ENCODE measurements at places on chromosomes 16 and 17.

DNA sequence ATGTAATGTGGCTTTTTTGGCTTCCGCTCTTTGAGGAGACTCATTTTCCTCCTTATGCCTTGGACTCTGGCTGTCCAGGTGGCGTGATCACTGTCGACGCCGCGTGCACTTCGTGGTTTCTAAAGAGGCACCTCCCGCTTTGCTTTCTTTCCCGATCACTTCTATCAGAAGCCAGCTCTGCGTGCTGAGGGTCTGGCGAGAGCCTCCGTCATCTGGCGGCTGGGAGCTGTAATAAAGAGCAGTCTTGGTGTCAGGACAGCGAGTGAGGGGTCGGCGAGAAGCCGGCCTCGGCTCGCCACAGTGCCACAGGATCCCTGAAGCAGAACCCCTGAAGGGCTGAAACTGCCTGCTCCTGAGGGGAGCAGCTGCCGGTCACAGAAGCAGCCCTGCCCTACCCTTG, 7.4 kb downstream of the ZNF750 start:
- DNase-seq = no peak

DNA sequence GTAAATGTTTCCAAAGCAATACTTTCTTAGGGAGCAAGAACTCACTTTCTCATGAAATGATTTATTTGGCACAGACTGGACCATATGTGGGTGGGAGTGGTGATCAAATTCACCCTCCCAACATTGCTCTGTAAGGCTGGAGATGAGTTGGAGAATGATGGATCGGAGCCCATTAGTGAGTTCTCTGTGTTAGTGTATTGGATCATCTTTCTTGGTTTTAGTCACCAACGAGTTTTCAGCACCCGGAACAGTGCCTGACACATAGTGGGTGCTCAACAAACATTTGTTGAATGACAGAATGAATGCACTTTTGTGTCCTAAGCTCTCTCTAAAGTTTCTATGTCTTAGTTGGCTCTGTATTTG, 104.5 kb upstream of the FAM20A start:
- DNase-seq = no peak

- DNase-seq = no peak
Observed at GRCh38 chr16:55915096-55915827, 40.1 kb upstream of the CES5A start.

DNA sequence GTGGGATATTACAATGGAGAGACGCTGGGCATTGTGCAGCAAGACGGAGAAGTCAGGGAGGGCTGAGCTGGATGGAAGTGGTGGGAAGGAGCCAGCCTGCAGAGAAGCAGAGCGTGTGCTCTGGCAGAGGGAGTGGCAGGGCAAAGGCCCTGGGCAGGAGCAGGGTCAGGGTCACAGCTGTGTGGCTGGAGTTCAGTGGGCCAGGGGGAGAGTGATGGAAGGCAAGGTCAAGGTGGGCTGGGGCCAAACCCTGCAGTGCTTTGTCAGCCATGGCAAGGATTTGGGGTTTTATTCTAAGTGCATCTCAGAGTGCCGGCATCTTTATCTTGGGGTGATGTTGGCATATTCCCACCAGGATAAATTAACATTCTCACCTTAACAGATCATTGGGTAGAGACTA, 31.9 kb upstream of the C16orf78 start:
- DNase-seq = no peak

GRCh38 chr16:53952215-53953208, 248.6 kb downstream of the FTO start:
- DNase-seq = no peak

DNA sequence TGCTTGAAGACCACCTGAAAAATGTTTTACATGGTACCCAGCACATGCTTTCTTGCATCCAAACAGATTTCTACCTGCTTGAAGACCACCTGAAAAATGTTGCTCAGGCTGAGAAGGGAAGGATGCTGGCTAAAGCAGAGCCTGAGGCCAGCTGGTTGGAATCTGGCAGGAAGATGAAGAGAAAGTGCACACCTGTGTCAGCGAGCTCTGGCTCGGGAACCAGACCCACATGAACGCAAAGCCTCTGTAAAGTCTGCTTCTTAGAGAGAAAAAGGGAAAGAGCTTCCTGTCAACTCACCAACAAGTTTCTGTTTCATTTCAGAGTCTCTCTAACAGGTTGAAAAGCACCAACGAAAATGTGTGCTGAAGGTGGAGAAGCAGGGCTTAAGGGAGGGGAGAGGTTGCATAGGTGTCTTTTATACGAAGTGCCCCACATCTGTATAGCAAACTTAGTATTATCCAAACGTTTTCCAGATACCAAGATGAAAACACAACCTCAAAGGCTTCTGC, 226.0 kb downstream of the TOX3 start:
- DNase-seq = no peak

DNA sequence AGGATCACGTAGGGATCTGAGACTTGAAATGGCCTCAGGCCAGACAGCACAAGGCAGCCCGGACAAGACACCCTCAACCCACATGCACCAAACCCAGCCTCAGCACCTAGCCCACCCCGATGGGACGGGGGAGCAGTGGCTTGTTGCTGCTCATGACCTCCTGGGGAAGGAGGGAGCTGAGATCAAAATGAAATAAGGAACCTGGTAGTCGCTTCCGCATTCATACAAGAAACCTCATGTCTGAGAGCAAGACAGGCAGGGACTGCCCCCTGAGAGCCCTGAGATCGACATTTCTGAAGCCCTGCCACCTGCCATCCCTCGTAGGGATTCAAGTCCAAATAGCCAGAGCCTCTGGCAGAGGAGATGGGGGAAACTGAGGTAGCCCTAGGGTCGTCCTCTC, 5.7 kb upstream of the CEP131 start:
- DNase-seq = no peak

GRCh38 chr17:21313320-21313719, 28.8 kb downstream of the MAP2K3 start:
- no peak for DNase-seq

DNA sequence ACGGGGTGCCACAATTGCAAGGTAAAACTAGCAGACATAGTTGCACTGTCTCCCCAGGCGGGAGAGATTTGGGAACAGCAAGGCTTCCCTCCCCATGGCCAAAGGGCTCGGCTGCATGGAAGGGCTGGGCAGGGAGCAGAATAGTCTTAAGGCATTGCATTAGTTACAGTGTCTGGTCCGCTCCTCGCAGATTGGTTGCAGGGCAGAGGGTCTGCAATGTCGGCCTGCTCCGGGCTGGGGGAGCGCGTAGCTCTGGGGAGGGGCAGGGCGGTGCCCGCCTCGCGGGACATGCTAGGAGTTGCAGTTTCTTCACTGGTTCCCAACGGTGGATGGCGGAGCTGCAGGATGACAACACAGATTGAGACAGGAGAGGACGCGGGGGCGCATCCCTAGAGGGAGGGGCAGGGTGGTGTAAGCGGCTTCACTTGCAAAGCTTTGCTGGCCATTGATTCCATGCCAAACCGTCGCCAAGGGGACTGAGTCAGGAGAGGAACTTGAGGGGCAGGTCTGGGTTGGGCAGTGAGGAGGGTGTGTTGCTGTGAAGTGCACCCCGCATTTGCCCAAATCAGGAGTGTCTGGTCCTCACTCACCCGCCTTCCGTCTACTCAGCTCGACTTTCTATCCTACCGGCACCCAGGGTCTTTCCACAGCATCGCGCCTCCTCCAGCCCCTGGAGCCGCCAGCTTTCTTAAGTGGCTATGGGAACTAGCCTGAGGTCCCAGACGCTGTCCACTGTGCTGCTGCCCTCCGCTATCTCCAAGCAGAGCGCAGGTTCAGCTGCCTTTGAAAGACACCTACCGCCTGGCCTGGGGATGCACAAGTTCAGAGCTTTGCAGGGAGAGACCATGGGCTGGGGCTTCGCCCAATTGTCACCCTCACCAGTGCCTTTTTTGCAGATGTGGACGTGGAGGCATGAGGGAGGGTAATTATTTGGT, 1748.9 kb downstream of the TP53TG3F start:
- DNase-seq = no peak

GRCh38 chr17:62892870-62893338, 73.1 kb upstream of the TANC2 start:
- no peak for DNase-seq

- DNase-seq = no peak
Observed at GRCh38 chr17:74690409-74690825, 22.3 kb downstream of the CD300LF start.

GRCh38 chr17:39094607-39095308, 56.7 kb downstream of the PLXDC1 start:
- DNase-seq = peak; percentile 12

- no peak for DNase-seq
Observed at GRCh38 chr16:5228369-5228768, 130.8 kb upstream of the EEF2KMT start.

DNA sequence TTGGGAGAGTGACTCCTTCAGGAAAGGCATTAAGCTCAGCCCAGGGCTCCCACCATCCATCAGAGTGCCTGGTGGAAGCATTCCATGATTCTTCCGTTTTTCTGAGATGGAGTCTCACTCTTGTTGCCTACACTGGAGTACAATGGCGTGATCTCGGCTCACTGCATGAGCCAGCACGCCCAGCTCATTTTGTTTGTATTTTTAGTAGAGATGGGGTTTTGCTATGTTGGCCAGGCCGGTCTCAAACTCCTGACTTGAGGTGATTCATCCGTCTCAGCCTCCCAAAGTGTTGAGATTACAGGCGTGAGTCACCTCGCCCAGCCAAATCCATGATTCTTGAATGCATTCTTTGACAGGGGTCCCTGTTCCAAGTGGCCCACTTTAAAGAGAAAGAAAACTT, 23.1 kb downstream of the MIS12 start:
- DNase-seq = no peak

- no peak for DNase-seq
Observed at GRCh38 chr17:82909322-82909904, 69.6 kb upstream of the ZNF750 start.
